AG10803 (cell line): ENCODE measurements at places on chromosomes 5 and 9.

DNA sequence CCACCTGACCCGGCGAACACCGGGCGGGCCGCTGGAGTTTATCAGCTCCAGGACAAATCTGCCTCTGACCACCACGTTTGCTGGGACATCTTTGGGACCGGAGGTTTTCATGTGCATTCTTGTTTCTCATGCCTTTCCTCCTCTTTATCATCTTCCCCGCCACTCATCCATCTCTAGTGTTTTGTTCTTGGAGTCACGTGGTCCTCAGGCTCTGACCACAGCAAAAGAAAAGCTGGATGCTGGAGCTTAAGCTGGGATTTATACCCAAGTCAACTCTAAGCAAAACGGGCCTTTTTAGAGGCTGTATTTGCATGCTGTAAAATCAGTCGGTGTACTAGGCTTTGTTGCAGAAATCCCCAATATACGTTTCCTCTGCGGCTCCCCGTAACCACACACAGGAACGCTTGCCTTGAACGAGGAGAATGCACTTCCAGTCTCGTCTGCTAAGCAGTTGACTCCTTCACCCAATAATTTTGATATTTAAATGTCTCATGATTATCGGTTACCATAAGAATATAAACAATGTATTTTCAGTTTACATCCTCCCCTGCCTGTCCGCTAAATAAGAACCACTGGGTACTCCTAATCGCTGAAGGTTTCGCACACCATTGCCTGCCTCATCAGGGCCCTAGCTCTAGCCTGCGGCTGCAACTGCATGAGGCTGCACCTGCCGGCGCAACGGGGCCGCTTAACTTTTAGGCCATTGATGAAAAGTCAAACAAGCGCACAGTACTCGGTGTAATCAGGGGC, 560 bp upstream of the NDUFS6 start:
- DNase-seq = no peak

DNA sequence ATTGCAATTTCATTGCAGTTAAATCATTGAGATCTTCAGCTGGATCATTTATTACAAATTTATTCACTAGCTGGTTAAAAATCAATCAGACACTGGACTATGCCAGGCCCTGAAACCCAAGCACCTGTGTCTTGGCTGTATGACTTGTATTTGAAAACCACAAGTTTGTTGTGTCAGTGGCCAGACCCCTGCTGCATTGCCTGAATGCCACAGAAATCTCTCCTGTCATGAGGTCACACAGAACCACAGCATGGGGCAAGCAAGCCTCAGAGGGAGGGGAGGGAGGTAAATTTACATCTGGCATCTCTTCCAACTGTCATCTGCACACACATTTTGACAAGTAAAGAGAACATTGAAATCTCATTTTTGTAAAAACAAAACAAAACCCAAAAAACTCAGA, 90.0 kb downstream of the ARRDC3 start:
- peak; percentile 79 for DNase-seq

DNA sequence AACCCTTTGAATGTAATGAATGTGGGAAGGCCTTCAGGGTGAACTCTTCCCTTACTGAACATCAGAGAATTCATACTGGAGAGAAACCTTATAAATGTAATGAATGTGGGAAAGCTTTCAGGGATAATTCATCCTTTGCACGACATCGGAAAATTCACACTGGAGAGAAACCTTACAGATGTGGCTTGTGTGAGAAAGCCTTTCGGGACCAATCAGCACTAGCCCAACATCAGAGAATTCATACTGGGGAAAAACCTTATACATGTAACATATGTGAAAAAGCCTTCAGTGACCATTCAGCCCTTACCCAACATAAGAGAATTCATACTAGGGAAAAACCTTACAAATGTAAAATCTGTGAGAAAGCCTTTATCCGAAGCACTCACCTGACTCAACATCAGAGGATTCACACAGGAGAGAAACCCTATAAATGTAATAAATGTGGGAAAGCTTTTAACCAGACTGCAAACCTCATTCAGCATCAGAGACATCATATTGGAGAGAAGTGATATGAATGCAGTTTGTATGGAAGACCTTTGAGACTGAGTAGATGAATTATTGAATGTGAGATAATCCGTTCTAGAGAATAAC, 24.6 kb downstream of the ZNF454 start:
- DNase-seq = no peak

GRCh38 chr5:178286226-178287090, 53.9 kb upstream of the PHYKPL start:
- DNase-seq = no peak

DNA sequence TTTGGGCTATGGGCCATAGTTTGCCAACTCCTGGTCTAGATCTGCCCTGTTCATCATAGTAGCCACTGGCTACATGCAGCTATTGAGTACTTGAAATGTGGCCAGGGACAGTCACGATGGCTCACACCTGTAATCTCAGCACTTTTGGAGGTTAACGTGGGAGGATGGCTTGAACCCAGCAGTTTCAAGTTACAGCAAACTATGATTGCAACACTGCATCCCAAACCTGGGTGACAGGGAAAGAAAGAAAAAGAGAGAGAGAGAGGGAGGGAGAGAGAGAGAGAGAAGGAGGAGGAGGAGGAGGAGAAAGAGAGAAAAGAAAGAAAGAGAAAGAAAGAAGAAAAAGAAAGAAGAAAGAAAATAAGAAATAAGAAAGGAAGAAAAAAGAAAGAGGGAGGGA, 5.1 kb upstream of the GMCL2 start:
- no peak for DNase-seq

- DNase-seq = no peak
Measured at GRCh38 chr5:91383956-91384300, 811 bp upstream of the ARRDC3 start.

GRCh38 chr5:39080597-39081204, 6.5 kb upstream of the RICTOR start:
- peak; percentile 80 for DNase-seq

- DNase-seq = no peak
Measured at GRCh38 chr9:89489548-89490530, 8.1 kb downstream of the SEMA4D start.

GRCh38 chr5:169716287-169716686, 79.2 kb downstream of the DOCK2 start:
- DNase-seq = peak; percentile 82

- DNase-seq = peak; percentile 45
Measured at GRCh38 chr5:178453224-178453623, 137.0 kb downstream of the COL23A1 start.

- peak; percentile 42 for DNase-seq
Measured at GRCh38 chr9:108722396-108722795, 133.4 kb downstream of the ACTL7B start.

DNA sequence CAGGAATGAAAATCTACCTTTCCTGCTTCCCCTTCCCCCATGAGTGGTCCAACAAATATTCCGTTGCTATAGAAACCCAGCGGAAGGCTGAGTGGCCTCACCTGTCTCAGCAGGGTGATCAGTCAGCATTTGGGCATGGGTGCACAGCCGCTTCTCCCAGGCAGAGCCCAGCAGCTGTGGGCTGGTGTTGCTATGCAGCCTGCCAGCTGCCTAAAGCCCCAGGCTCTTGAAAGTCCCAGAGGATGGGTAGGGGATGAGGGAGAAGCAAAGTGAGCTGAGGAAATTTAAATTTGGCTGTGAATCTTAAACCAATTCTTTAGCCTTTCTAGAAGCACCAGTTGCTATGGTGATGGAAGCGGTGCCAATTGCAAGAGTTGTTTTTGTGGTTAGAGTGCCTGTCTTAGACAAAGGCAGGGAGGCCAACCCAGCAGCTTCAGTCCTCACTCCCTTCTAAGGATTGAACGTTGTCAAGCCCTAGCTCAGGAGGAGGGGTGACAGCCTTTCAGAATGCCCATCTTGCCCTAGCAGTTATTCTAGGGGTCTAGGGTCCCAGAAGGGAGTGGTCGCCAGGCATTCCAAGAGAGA, 151.5 kb upstream of the PITX1 start:
- peak; percentile 75 for DNase-seq

DNA sequence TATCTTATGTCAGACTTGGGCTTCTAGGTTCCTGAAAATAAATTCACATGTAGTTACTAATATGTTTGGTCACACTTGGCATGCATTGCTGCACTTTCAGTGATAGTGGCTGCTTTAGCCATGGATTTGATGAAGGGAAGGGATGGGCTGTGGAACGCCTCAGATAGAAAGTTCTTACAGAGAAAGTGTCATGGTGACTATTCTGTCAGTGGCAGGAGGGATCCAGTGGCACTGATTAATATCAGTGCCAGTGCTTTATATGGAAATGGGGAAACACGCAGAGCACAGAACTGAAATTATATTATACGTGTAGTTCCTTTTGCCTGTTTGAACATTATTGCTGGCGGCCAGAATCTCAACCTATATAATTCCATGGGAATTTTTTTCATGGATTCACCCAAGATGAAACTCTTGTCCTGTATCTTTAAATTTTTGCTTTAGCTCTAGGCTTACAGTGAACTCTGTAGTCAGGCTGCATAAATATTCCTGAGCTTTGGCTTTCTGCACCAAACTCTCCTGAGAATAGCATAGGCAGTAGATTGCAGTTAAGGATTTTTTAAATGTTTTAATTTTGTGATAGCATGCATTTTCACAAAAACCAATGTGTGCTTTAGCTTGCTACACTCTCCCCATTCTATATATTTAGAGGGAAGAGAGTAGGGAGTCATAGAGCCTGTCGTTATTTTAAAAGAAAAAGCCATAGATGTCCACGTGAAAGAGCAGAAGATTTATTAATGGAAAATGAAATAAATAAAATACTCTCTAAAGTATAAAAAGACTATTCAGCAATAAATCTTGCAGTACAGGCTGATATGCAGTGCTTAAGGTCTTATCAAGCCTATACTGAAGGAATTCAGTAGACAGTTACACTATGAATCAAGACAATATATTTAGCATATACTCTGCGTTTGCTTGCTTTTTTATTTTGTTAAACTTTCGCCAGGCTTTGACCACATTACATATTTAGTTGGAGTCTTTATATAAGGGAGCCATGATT, 98.7 kb downstream of the EDIL3 start:
- no peak for DNase-seq

- no peak for DNase-seq
Measured at GRCh38 chr5:23268136-23268535, 239.3 kb upstream of the PRDM9 start.

DNA sequence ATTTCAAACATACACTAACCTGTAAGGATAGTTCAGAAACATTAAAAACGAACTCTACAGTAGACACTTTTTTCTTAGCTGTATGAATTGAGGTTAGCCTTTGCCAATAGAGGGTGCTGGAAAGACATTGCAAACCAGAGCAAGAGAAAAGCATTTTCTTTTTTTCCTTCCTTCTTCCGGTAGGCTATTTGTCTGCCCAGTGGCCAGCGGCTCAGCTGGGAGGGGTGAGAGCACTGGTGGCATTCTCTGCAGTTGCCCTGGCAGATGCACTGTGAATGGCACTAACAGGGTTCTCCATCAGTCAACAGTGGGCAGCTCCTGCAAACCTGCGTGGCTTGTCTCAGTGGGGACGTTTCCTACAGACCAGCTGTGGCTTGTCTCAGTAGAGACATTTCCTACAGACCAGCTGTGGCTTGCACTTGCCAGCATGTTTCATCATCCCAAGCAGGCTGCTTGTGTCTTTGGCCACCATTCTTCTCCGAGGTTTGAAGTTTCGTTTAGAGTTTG, 984.5 kb upstream of the CDH18 start:
- DNase-seq = no peak

DNA sequence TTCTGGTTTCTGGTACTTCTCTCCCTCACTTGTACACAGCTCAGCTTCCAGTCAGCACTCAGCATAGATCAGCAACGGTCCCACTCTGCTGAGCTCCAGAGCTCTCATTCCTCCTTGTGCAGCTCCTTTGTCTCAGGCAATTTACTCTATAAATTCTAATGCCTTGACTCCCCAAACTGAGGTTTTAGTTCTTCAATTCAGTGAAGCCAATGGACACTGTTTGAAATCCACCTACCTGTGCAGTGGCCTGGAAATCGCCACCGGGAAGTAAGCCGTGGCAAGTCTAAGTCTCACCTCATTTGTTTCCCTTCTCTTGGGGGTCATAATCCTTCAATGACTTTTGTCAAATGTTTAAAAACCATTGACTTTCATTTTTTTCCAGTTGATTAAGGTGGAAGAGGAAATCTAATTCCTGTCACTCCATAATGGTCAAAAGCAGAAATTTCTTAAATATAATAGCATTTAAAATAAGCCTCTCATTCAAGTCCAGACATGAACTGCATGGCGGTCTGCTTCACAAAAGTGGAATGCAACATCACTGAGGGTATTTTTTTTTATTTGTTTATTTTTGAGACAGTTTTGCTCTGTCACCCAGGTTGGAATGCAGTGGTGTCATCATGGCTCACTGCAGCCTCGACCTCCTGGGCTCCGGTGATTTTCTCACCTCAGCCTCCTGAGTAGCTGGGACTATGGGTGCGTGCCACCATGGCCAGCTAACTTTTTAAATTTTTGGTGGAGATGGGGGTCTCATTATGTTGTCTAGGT, 79.6 kb downstream of the C7 start:
- DNase-seq = no peak

GRCh38 chr5:59357381-59357977, 536.0 kb downstream of the PDE4D start:
- no peak for DNase-seq

DNA sequence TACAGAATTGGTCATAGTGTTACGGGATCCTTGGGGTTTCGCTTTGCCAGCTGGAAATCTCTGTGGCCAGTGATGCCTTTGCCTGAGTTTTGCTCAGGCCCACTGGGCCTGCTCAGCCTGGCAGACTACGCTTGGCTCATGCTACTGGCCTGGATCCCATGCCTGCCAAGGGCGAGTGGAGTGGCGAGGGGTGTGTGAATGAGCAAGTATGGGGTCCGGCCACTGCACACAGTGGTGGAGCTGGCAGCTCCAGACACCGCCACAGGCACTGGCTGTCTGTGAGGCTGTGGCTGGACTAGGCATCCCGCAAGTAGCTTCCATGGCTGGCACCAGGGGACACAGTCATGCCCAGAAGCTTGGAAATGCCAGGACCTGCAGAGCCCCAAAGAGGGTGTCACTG, 240.3 kb downstream of the ARRDC3 start:
- no peak for DNase-seq

DNA sequence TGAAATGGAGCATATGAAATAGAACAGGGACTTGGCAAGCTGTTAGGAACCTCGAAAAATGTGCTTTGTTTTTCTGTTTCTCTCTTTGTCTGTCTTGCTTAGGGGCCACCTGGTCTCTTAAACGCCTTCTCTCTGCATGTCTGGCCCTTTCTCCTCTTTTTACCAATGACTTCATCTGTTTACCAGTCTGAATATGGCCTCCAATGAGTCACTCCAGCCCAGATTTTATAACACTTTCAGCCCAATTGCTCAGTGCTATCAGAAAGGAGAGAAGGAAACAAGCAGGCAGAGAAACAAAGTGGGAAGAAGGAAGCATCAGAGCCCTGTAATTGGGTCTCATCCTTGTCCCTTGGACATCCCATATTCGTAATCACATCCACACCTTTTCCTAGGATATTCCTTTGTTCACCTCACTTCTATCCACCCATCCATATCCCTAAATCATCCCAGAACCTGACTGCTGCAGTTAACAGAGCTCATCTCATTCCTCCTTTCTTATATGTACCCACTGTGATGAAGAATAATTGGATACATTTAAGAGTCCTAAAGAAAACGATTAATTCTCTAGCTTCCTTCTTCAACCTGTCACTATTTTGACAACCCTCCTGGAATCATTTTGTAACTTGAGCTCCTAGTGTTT, 151.8 kb upstream of the GPR151 start:
- peak; percentile 3 for DNase-seq
